ENCODE measurements at places on chromosomes 6 and 20.

DNA sequence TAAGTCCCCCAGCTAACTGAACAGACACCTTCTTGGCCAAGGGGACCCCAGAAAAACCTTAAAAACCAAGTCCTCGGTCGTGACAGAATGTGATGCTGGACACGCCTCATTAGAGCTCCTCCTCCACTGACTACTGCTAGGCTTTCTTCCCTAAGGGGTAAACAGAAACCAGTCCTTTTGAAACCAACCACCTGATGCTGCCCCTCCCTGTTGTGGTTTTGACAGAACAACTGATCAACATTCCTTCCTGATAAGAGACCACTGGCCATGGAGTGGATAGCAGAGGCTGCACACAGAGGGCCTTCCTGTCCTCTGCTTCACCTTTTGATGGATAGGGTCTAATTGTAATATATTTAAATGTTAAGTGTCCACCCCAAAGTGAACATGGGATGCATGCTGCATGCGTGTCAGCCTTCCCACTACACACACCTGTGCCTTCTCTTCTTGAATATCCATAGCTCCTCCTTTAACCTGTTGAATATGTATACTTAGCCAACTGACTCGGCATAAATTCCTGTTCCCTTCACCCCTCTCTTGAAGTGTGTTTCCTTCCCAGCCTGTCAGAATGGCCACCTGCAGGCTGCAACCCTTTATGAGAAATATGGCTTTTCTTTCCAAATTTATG, 27.9 kb upstream of the SLC2A12 start:
- peak; percentile 21 for DNase-seq

- DNase-seq: no peak
These were observed 44.0 kb upstream of the CTNNBL1 start for GRCh38 chr20:37649676-37650370.

GRCh38 chr20:58405504-58406291, 16.7 kb downstream of the VAPB start:
- DNase-seq: no peak

DNA sequence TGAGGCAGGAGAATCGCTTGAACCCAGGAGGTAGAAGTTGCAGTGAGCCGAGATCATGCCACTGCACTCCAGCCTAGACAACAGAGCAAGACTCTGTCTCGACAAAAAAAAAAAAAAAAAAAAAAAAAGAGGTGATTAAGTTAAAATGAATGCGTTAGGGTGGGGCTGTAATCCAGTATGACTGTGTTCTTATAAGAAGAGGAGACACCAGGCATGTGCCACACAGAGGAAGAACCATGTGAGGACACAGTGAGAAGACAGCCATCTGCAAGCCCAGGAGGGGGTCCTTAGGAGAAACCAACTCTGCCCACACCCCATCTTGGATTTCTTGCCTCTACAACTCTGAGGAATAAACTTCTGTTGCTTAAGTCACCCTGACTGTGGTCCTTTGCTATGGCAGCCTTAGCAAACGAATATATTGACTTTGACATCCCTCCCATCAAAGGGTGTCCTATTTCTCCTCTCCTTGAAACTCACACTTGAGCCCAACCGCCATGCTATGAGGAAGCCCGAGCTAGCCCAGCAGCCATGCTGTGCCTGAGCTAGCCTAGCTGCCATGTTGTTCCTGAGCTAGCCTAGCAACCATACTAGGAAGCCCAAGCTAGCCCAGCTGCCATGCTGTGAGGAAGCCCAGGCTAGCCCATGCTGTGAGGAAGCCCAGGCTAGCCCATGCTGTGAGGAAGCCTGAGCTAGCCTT, 15.8 kb upstream of the PPP1R16B start:
- peak; percentile 81 for DNase-seq

DNA sequence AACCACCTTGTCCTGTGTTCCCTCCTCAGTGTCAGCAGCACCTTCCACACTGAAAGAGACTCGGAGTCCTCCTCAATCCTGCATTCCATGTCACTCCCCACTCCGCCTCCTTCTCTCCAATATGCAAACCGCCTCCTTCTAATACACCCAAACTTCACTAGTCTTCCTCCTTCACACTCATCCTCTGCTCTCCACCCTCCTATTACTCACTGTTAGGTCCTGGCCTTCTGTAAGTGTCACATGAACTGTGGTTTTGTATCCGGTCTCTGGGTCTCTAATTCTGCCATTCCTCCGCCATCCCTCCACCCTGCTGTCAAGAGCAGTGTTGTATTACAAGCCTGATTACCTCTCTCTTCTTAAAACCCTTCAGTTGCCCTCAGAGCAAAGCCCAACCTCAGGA, 200.5 kb upstream of the CDYL start:
- DNase-seq: peak; percentile 84

- DNase-seq: peak; percentile 55
These were observed 2.5 kb downstream of the RSPO3 start for GRCh38 chr6:127120787-127121636.

DNA sequence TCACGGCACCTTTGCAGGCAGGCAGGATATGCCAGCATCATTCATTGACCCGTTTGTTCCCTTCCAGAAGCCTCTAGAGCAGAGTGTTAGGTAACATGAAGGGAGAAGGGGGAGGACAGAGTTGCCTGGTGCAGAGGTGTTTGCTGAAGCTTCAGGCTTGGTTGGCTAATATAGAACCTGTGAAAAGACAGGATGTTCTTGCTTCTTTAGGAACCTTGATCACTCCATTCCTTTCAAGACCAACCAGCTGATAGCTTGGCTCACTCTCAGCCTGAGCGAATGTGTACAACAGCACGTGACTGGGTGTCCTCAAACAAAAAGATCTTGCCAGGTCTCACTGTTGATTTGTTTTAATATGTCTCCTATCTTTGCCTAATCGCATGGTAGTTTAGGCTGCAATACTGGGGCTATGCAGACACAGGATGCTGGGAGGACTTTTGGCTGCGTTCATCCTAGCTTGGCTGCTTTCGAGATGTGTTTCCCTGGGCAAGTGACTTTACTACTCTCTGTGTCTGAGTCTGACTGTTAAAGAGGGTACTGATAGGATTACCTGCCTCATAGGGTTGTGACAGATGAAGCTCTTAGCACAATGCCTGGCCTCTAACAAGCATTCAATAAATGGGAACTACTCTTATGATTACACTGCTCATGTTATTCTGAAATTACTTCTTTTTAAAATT, 16.0 kb downstream of the SHLD1 start:
- no peak for DNase-seq

DNA sequence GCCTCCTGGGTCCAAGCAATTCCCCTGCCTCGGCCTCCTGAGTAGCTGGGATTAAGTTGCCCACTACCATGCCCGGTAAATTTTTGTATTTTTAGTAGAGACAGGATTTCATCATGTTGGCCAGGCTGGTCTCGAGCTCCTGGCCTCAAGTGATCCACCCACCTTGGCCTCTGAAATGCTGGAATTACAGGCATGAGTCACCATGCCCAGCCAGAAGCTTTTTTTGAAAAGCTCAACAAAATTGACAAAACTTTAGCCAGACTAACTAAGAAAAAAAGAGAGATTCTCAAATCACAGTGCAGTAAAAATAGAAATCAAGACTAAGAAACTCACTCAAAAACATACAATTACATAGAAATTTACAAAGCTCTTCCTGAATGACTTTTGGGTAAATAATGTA, 420.6 kb downstream of the COL12A1 start:
- no peak for DNase-seq

DNA sequence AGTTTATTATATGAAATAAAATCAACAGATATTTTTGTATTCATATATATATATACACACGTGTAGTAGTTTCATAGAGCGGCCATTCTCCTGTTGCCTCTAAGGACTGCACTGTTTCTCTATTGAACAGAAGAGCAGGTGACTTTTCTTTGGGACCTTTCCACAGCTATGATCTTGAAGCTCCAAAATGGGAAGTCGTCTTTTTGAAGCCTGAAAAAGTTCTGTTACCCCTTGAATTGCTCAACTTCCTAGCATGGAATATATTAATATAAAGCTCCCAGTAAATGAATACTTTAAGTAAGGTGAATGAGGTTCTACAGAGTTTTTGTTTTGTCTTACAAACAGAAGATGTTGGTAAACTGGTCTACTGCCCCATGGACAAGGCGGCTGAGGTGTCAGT, 42.2 kb upstream of the ADTRP start:
- DNase-seq: no peak

GRCh38 chr20:61768571-61769285, 297.0 kb downstream of the TAF4 start:
- DNase-seq: no peak

DNA sequence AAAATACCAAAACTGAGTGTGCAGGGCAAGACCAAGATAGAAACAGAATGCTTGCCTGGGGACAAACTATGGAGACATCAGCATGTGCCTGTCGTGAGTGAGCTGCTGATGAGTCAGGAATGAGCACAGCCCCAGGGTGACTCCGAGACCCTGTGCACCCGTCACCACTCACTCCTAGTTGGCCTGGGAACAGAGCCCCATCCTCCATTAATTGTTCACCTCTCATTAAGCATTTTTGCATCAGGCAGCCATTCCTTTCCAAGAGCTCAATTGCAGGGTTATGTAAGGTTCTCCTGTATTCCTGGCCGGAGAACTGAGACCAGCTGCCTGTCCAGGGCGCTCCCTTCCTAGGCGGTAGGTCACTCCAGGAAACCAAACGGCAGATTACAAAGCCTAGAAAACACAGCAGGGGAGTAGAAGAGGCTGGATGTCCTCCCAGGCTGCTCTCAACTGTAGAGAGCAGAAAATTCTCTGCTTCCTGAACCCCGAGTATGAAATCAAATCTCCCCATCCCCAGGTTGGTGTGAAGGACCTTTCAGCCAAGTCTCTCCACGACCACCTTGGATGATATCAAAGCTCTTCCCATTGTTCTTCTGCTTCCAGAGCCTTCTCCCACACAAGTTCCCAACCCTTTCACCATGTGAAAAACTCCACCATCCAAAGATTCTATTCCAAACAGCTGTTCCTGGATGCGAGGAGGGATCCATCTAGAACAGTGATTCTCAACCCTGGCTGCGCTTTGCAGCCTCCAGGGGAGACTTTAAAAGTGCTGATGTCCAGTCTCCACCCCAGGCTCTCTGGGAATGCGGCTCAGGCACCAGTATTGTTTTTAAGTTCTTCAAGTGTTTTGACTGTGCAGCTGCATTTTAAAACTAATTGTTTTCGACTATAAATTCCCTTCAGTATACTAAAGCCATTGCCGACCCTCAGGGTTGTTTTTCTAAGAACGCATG, 532.6 kb upstream of the JARID2 start:
- DNase-seq: peak; percentile 68

- DNase-seq: peak; percentile 42
These were observed 64.9 kb downstream of the C6orf58 start for GRCh38 chr6:127641905-127642304.

DNA sequence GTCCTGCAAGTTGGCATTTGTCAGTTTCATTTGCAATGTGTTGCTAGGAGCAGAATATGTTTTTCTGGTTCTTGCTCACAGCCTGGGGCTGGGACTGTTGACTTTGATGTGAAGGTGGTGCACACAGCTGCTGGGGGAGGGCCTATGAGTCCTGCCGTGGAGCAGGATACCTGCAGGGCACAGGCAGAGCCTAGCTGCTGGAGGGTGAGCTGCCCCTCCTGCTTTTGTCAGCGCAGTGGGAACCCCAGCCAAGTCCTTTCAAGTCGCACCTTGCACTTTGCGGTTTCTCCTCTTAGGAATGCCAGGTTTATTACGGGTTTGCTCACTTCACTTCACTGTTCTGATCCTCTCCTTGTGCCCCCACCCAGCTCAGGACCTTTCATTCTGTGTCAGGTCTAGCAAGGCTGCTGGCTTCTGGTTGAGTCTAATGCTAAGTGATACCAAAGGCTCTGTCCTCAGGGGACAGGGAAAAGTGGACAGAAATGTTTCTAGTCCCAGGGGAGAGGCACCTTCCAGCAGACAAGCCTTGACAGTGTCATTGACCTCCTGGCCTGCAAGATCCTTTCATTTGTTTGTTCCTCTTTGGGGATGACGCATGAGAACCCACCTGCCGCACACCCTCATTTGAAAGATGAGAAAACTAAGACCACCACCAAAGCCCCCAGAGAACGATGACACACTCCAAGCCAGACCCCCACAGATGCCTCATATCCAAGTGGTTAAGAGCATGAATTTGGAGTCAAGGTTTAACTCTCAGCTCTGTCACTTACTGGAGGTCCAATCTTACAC, 2.7 kb upstream of the SPO11 start:
- no peak for DNase-seq

GRCh38 chr6:138847884-138848283, 52.0 kb downstream of the ECT2L start:
- DNase-seq: peak; percentile 9

- DNase-seq: no peak
These were observed 27.3 kb downstream of the GMPR start for GRCh38 chr6:16265351-16266341.

GRCh38 chr6:85494547-85495536, 45.0 kb downstream of the NT5E start:
- DNase-seq: peak; percentile 60

DNA sequence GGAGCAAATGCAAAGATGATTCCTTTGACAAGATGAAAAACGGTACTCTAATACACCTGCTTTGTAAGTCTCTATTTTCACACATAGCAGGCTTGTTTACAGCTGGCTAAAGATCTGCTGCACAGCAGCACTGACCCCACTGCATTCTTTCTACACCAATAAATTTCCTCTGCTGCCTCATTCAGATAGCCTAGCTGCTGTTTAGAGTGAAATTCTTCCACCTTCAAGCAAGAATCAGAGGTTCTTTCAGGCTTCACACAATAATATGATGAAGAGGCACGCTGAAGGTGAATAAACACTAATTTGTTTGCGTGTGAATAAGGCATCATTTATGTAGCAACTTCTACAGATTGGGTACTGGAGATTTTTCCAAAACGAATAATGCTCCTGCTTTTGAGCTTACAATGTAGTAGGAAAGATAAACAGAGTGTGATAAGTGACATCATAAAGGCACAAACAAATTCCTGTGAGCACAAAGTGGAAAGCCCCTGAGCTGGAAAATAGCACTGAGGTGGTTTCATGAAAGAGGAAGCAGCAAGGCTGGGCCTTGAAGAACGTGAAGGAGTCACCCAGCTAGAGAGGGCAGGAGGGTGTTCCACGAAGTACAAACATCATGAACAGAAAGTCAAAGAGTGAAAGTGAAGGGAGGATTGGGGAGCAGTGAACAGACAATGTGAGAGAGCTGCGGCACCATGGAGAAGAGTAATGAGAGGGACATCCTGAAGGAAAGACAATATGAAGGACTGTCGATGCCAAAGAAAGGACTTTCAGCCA, 543.4 kb downstream of the CD83 start:
- no peak for DNase-seq
